ENCODE measurements at places on chromosomes 16 and 17.

- DNase-seq, result no peak
These were observed 118.2 kb upstream of the SMURF2 start for GRCh38 chr17:64780096-64781013.

GRCh38 chr16:48523415-48524204 is 86.4 kb downstream of the N4BP1 start:
- DNase-seq, result no peak

DNA sequence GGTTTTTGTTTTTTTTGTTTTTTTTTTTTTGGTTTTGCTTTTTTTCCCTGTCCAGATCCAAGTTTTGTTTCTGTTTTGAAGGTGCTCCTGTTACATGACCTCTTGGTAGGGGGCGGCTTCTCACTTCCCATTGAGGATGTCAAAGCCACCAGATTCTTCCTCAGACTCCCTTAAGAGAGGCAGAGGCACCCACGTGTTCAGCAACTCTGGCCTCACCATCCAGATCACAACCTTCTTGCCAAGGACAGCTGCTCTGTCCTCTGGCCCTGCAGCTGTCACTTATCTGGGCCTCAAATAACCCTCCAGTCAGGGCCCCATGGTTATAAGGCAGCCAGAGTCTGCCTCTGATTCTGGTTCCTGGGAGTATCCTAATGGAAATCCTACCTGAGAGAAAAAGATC is 208.5 kb downstream of the STX8 start:
- no peak for DNase-seq

DNA sequence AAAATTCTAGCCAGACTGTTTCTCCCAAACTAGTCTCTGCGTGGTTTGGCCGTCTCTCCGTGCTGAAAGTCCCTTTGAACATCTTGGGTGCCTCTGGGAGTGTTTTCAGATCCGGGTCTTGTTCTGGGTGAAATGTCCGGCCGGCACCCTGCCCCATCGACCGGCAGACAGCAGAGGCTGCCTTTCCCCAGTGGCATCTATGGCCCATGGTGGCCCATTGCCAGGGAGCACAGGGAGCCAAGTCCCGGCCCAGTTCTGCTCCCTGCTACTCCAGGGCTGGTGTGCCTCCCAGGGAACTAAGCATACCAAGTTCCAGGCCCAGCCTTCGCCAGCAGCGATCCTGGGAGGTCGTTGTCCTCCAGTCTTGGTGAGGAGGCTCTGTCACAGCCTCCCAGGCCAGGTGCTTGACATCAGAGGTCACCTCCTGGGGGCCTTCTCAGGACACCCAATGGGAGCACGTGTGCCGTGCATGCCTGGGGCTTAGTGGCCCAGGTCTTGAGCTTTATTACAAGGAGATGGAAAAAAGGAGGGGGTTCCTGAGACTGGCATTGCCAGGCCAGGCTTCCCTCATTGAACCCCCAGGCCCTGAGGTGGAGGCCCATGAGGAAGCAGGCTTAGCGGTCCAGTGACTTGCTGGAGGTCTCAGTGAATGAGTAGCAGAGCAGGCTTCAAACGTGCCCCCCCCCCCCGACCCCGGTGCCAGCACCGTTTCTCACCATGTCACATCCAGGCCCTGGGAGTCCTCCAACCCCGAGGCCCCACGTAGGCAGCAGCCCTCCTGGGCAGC is 54.0 kb downstream of the PGS1 start:
- no peak for DNase-seq

GRCh38 chr17:73592079-73592415 is 52.2 kb downstream of the SDK2 start:
- no peak for DNase-seq

DNA sequence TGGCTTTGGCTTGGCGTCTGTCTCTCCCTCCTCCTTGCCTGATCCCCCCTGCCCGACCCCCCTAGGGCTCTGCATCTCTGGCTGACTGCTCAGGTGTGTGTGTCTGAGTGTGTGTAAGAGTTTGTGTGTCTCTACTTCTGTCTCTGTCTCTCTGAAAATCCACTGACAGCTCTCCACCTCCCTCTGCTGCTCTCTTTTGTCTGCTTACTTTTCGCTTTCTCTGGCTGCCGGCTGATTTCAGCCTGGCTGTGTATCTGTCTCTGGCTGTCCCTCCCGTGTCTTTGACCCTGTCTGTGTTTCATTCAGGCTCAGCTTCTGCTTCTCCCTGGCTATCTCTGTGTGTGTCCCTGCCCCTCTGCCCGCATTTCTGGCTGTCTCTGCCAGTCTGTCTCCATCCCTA is 3.8 kb upstream of the SPEM1 start:
- no peak for DNase-seq

- no peak for DNase-seq
These were observed 18.4 kb upstream of the UBE2I start for GRCh38 chr16:1290860-1291575.

DNA sequence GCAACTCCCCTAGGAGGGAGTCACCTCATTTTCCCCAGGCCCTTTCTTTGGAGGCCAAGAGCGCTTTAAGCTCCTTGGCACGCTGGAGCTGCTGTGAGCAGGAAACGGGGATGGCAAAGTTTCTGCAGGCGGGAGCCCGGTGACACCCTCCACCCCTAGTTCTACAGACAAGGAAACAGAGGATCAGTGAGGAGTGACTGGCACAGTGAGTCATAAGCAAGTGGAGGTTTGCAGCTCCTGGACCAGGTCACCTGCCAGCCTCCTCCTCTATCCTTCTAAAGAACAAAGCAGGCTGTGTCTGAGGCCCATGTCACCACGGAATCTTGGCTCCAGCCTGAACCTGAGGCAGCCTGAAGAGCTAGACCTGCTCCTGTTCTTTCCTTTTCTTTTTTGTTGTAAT is 141.9 kb downstream of the TMEM132E start:
- no peak for DNase-seq

DNA sequence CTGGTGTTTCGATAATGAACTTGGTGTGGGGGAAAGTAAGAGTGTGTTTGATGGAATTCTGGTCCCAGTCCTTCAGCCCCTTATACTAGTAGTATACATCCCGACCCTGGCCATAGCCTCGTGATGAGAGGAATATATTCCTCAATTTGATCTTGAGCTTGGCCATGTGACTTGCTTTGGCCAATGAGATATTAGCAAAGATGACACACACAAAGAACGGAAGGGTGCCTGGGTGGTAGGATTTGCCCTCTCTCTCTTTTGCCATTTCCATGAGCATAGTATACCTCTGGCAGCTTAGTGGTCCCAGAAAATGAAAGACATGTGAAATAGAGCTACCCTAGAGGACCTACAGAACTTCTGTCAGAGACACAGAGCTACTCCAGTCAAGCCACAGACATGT is 2.9 kb upstream of the EMP2 start:
- DNase-seq, result no peak

DNA sequence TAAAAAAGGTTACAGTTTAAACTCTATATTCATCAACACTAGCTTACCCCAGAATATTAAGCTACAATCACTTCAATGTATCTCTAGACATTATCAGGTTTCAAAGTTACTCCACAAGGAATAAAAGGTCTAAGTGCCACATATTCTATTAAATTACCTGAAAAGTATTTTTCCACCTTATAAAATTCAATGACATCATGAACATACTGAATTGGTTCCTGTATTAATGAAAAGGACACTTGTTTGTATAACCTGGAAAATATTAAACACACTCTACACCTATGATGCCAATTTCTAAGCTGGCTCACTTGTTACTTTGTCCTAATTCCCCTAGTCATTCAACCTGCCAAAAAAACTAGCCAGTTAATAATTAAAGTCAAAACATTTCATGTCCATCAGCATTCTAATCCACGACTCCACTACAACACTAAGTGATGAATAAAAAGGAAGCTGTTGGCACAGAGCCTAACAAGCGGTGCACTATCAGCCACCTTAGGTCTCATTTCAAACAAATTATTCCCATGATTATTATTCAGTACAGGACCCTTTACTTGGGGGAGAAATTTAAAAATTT is 12.2 kb downstream of the MED13 start:
- no peak for DNase-seq
